ENCODE measurements at places on chromosomes 12 and 14. TPM values are rescaled to one million over a fixed set of nuclear protein-coding genes. Genes with fewer than 3 reads are reported as not detected.

Gene SIX1
- total RNA-seq, result 92.0 TPM

Gene RPL10L
- total RNA-seq, result not detected

Gene SSTR1
- total RNA-seq, result not detected

Gene GDF3
- total RNA-seq, result not detected

DNA sequence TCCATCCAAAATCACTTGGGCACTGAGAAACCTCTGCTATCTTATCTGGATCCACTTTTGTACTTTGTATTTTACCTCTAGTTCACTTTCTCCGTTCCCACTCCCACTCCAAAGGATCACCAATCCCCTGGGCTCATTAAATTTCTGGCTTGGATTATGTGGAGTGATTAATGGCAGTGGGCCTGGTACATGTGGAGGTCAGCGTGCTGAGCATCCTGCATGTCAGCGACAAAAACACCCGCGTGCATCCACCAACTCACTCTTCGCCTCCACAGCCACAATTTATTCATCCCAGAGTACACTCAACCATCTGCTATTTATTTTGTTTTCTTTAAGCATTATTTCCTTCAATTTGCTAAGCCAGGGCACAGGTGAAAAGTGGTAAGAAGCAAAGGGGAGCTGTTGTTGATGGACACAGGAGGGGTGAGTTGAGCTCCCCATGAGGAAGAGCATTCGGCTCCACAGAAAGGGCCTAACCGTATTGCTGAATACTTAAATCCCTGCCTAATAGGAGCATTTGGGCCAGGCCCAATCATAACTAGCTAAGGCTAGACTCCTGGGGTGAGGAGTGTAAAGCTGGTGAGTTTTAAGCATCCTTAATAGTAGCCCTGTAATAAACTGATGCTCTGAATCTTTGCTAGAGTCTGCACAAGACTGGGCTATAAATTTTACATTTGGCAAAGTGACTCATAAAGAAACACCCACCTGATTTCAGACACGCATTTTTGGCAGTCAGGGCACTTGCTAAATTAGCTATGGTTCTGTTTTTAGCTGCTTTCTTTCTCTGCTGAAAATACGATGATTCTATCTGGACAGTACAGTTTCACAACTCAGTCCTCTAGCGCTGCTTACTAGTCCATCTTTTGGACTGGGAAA lies 137.8 kb downstream of the SLC25A21 start:
- H3K27ac ChIP-seq, result peak overlapping the region; percentile 62
- H3K4me1 ChIP-seq, result peaks cover 37% of the 10 kb centered on the region
- H3K36me3 ChIP-seq, result no peaks in the 10 kb centered on the region
- H3K4me3 ChIP-seq, result no peak overlapping the region
- DNase-seq, result no peak

- H3K27me3 ChIP-seq, result no peaks in the 10 kb centered on the region
- no peak overlapping the region for H3K27ac ChIP-seq
- DNase-seq, result no peak
- H3K36me3 ChIP-seq, result peaks cover 5% of the 10 kb centered on the region
- H3K4me1 ChIP-seq, result peaks cover 19% of the 10 kb centered on the region
Measured at GRCh38 chr12:104888892-104889291, 69.2 kb downstream of the SLC41A2 start.

- H3K27me3 ChIP-seq, result peaks cover 18% of the 10 kb centered on the region
- peaks cover 41% of the 10 kb centered on the region for H3K4me1 ChIP-seq
- H3K4me3 ChIP-seq, result peak overlapping the region; percentile 40
- H3K27ac ChIP-seq, result no peak overlapping the region
- H3K36me3 ChIP-seq, result no peaks in the 10 kb centered on the region
Measured at GRCh38 chr14:79281244-79282152, 929.8 kb downstream of the DIO2 start.

- H3K27ac ChIP-seq, result peak overlapping the region; percentile 32
- peaks cover 2% of the 10 kb centered on the region for H3K36me3 ChIP-seq
- DNase-seq, result no peak
- H3K27me3 ChIP-seq, result no peaks in the 10 kb centered on the region
- H3K4me1 ChIP-seq, result peaks cover 26% of the 10 kb centered on the region
Measured at GRCh38 chr12:948238-948637, 1.3 kb downstream of the RAD52 start.

DNA sequence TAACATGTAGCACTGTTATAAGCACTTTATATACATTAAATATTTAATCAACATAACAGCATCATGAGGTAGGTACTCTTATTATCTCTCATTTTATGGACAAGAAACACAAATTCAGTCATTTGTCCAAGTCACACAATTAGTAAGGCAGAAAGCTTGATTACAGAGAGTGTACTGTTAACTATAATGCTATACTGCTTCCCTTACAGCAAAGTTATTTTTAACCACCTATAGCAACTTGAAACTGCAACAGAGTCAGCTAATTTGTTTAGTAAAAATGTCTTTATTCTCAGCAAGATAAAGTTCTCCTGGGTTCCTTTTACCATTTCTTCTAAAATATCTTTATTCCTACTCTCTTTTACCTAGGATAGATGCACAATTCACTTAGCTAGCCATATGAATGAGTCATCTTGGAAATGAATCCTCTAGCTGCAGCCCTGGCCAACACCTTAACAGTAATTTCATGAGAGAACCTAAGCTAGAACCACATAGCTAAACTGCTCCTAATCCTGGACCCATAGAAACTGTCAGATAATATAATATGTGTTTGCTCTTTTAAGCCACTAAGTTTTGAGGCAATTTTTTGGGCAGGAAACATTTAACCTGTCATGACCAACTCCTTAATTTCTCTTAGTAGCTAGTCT lies 90.2 kb upstream of the HECTD1 start:
- no peak overlapping the region for H3K4me3 ChIP-seq
- no peak for DNase-seq
- no peaks in the 10 kb centered on the region for H3K27me3 ChIP-seq

GRCh38 chr12:100995201-100995600 lies 200.6 kb downstream of the ANO4 start:
- no peak for DNase-seq
- H3K36me3 ChIP-seq, result no peaks in the 10 kb centered on the region
- peaks cover 3% of the 10 kb centered on the region for H3K4me1 ChIP-seq
- no peaks in the 10 kb centered on the region for H3K27me3 ChIP-seq
- no peak overlapping the region for H3K27ac ChIP-seq

- no peaks in the 10 kb centered on the region for H3K27me3 ChIP-seq
- H3K4me3 ChIP-seq, result no peak overlapping the region
- no peak overlapping the region for H3K27ac ChIP-seq
- no peak for DNase-seq
- H3K4me1 ChIP-seq, result no peaks in the 10 kb centered on the region
Measured at GRCh38 chr14:80575763-80576162, 364.5 kb upstream of the DIO2 start.
